ENCODE measurements at places on chromosomes 12 and 14. TPM values are rescaled to one million over a fixed set of nuclear protein-coding genes. Genes with fewer than 3 reads are reported as not detected.
A peak's percentile ranks its signal among the peaks of the same experiment; 100 is the strongest.

DNA sequence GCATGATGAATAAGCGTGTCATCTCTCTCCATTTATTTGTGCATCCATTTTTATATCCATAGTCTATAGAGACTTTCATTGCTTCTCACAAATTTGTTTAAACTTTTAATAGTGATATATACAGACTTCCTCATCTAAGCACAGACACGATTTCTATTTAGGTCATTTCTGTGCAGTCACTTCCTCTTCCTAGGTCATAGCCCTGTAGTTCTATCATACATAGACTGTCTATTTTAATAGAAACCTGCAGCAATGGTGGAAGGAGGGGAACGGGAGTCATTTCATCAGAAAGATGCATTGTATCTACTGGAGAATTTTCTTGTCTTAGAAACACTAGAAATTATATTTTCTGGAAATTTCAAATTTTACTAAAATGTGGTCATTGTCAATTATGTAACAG, 133.4 kb upstream of the FGD4 start:
- H3K27ac ChIP-seq = no peak overlapping the region
- no peak overlapping the region for H3K4me3 ChIP-seq
- DNase-seq = no peak
- no peaks in the 10 kb centered on the region for H3K27me3 ChIP-seq
- H3K36me3 ChIP-seq = no peaks in the 10 kb centered on the region

Gene STAB2
- total RNA-seq = not detected

DNA sequence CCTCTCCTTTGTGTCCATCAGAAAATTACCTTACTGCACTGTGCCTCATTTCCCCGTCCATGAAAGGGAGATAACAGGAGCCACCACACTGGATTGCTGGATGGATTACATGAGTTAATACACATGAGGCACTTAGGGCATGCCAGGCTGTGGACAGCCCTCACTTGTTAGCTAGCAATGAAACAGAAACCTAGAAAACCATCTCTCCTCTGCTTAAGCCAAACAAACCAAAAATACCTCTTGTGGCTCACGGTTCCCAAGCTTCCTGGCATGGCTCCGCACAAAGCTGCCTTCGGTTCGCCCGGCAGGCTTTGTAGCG, 660 bp upstream of the HCFC2 start:
- no peak for DNase-seq
- H3K27me3 ChIP-seq = no peaks in the 10 kb centered on the region
- H3K36me3 ChIP-seq = peaks cover 7% of the 10 kb centered on the region
- H3K4me3 ChIP-seq = peak overlapping the region; percentile 94
- H3K27ac ChIP-seq = peak overlapping the region; percentile 87

GRCh38 chr12:12817616-12818015, 4.5 kb downstream of the DDX47 start:
- H3K27me3 ChIP-seq = no peaks in the 10 kb centered on the region
- peaks cover 30% of the 10 kb centered on the region for H3K36me3 ChIP-seq
- DNase-seq = no peak
- H3K4me1 ChIP-seq = peaks cover 68% of the 10 kb centered on the region
- H3K27ac ChIP-seq = peak overlapping the region; percentile 99

DNA sequence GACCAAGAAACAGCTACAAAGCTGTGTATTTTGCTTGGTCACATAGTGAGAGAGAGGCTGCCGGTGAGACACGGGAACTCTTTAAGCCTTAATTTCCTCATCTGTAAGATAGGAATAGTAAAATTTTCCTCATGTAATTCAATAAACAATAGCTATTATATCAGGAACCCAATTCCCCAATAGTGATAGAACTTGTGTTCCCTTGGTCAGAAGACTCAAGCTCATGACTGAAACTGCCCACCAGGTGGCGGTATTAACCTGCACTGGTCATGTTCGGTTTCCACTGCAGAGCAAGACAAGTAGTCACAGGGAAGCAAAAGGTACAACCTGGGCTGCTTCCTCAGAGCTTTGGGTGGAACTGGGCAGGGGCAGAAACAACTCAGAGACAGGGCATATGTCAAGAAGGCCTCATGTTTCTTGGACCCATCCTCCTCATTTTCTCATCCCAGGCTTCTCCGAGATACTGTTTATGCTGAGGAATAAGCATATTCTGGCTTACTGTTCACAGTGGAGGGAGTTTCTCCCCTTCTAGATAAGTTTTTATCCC, 4.2 kb upstream of the AJUBA start:
- no peaks in the 10 kb centered on the region for H3K4me1 ChIP-seq
- DNase-seq = peak; percentile 74
- H3K27ac ChIP-seq = no peak overlapping the region
- H3K36me3 ChIP-seq = no peaks in the 10 kb centered on the region
- H3K27me3 ChIP-seq = no peaks in the 10 kb centered on the region

DNA sequence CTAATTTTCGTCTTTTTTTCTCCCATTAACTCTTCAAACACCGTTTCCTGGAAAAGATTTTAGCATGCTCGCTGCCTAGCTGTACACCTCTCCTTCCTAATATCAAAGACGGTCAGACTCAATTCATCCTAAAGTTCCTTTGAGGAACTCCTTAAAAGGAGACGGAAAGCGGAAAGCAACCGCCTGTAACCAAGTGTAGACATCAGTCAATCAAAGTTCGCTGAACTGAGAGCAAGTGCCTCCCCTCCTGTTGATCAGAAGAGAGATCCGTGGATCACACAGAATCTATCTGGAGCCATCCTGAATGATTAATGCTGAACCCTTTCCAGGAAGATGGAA, 412 bp upstream of the TEP1 start:
- DNase-seq = no peak
- H3K27ac ChIP-seq = peak overlapping the region; percentile 91
- peaks cover 9% of the 10 kb centered on the region for H3K4me1 ChIP-seq
- H3K27me3 ChIP-seq = no peaks in the 10 kb centered on the region
- H3K36me3 ChIP-seq = no peaks in the 10 kb centered on the region
